ENCODE measurements at places on chromosomes 16 and 17.

DNA sequence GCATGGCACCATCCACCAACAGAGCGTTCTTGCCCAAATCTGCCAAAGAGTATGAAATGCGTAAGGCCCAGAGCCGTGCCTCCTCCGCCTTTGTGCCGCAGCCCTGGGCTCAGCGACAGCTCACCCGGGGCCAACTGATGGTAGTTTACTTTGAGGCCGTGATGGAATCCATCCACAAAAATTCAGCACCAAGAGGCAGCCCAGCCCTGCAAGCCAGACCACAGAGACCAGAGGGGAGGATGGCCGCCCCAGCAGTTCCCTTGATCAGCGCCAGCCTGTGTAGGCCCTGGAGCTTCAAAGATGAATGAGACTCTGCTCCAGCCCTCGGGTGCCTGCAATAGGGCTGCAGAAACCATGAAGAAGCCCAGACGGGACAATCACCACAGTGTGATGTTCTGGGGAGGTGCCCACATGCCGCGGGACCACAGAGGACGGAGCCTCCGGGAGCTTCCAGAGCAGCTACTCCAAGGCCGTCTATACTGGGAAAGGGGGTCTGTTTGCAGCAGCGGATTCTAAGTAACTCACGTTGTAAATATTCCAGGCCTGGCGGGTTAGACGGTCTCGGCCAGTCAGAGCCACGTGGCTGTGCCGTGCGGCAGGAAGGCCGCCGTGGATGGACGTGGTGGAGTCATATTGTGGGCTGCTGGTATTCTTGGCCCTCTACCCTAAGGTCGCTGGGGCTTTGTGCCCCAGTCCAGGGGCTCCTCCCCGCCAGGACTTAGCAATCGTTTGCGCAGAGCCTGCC is 80.3 kb downstream of the RBFOX3 start:
- DNase-seq, result no peak

- DNase-seq, result peak; percentile 56
These were observed 741 bp upstream of the TLCD3A start for GRCh38 chr17:731644-732066.

DNA sequence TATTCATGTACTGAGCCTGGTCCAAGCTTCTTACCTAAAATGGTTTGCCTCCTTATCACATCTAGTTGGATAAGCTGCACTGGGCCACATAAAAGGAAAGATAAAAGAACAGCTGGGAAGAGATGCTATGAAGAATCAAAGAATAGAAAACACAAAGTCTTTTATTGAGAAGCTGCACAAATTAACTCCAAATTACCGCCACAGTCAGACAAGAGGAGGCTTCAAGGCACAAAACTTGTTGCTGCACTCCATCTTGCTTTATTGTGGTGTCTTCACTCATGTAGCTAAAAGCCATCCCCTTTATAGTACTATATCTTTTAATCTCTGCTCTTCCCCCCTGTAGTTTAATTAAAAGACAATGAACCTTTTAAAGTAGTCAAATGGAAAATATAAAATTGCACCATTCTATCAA is 330.6 kb upstream of the PMFBP1 start:
- no peak for DNase-seq

GRCh38 chr17:11308531-11308930 is 67.5 kb downstream of the SHISA6 start:
- no peak for DNase-seq

GRCh38 chr17:21382560-21383495 is 6.7 kb downstream of the KCNJ12 start:
- DNase-seq, result no peak

- DNase-seq, result no peak
These were observed 28.4 kb upstream of the FOXK2 start for GRCh38 chr17:82491196-82491530.

GRCh38 chr17:61144137-61144536 is 255.5 kb upstream of the TBX2 start:
- DNase-seq, result no peak

- no peak for DNase-seq
These were observed 23.3 kb downstream of the TRAP1 start for GRCh38 chr16:3694051-3694450.

GRCh38 chr16:58120234-58120633 is 8.9 kb downstream of the CFAP20 start:
- DNase-seq, result peak; percentile 13

GRCh38 chr16:65808790-65809189 is 557.7 kb upstream of the CDH5 start:
- no peak for DNase-seq

- no peak for DNase-seq
These were observed 274.4 kb upstream of the TOM1L1 start for GRCh38 chr17:54626146-54626703.

DNA sequence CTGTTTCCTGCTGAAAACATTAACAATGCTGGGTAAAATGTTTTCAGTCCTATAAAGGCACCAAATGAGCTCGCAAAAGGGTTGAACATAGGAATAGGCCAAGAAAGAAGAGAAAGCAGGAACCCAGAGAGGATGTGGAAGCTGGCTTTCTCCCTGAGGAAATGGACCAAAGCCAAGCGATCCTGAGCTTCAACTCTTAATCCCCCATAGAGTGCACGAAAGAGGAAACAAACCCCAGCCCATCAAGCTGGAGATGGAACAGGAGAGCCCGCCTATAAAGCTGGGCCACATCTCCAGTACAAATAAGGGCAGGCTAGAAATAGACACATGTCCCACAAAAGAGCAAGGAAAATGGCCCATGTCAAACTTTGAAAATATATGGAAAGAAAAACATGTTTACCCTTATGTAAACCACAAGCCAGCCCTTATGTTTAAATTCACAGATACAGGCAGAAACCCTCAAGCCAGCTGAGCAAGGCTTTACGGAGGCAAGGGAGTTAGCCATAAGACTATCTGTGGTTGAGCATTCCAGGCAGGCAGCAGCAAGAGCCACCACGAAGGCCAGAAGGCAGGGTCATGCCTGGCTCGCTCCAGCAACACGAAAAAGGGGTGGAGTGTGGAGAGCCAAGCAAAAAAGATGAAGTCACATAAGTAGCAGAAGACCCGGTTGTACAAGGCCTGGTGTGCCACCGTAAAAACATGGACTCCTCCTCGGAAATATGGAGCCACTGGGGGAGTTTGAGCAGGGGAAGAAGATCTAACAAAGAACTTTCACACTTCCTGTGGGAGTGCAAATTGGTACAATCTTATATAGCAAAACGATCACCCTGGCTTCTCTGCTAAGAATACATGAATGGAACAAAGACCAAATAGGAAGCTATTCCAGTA is 27.8 kb downstream of the COPRS start:
- DNase-seq, result no peak

- no peak for DNase-seq
These were observed at the start of gene NEURL4 for GRCh38 chr17:7328840-7329373. NEURL4 (minus strand) TSS chr17:7329335; CDS start chr17:7329312, 23 bp downstream.

GRCh38 chr16:73057291-73058210 is 9.6 kb upstream of the ZFHX3 start:
- DNase-seq, result peak; percentile 35
